HCEC 1CT (cell line): ENCODE measurements at places on chromosomes 13 and 19.

DNA sequence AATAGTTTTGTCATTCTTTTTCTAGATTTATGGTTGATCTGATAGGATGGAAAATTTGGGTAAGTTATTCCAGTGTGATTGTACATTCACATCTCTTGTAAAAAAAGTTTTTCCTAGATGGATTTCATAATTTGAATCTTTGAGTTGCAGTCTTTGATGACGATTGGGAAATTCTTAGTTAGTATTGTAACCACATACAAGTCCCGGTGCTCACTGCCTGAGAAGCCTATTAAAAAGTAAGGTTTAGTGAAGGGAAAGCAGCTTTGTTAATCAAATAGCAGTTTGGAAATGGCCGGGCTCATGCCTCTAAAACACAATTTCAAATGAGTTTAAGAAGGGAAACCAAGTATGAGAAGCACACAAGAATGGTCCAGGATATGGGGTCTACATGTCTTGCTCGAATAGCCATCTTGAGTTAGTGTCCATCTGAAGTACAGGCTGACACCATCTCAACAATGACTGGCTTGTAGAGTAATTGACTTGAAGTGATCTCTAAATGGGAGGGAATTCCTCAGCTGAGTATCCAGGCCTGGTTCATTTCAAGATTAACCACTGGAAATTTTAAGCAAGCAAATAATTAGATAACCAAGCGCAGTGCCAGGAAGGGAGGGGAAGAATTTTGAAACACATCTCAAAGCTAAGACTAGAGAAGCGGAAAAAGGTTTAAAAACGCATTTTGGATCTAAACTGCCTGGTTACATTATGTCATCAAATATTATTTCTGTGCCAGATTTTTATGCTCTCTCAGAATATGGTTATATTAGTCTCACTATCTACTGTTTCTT lies 1145.6 kb upstream of the MIR17HG start:
- DNase-seq: peak; percentile 37

DNA sequence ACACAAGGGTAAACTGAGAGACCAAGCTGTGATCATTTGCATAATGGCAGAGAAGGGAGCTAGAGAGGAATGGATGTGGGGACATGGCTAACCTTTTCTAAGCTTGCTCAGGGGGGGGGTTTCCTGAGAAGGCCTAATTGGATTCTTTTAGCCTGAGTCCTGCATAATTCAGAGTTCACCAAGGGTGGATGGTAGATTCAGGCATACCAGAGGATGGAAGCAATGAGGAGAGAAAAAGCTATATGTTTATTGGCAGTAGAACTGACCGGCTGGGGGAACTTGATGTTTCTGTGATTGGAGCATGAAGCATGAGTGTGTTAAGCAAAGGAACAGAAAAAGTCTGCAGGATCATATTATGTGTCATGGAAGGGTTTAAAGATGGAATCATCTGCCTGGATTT lies 65.9 kb upstream of the KLF12 start:
- DNase-seq: peak; percentile 14

DNA sequence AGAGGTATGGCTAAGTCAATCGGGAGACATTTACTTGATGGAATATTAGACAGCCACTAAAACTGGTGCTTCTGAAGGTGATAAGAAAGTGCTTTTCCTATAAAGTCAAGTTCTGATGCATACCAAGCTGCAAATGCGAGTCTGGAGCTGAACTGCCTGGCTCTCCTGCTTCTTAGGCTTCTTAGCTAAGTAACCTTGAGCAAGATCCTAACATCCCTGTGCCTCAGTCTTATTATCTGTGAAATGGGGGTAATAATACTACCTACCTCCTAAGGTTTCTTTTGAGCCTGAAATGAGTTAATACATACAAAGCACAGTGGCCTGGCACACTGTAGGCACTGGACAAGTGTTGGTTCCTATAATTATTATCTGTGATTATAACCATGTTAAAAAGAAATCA lies 64.5 kb downstream of the ZIC5 start:
- DNase-seq: no peak

DNA sequence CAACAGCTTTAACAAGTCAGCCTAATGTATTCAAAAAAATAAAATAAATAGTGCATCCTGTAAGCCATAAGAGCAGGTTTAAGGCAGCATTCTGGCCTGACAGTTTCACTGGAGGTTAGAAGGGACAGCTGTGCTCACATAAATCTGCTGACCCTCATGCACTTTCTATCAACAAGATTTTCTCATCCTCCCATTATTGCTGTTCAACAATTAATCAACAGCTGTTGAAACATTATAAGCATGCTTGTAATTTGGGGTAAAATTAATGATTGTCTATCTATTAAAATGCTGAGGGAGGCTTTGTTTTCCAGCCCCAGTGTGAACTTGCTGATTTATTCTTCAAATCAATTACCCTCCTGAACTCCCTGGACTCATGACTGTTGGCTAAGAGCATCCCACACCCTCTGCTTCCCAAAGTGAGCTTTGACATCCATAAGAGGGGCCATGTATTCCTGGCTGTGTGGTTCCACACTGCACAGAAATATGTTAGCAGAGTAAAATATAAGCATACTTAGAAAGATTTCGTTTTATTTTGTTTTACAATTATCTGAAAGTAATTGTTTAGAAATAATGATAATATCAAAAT lies 492.4 kb downstream of the EFNB2 start:
- no peak for DNase-seq

DNA sequence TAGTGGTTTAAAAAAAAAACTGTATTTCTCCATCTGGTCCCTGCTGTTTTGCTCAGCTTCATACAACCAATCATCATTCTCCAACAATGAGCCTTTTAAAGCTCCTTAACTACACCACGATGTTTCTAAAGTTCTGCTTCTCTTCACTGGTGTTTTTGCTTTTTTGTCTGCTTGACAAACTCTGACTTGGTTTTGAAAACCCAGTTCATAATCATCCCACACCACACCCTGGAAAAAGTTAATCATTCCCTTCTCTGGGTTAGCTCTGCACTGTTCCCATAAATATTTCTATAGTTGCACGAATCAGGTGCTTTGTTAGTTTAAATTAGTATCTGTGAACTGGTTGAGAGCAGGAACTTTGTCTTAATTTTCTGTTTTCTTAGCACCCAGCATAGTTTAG lies 217.1 kb downstream of the ENOX1 start:
- DNase-seq: no peak

DNA sequence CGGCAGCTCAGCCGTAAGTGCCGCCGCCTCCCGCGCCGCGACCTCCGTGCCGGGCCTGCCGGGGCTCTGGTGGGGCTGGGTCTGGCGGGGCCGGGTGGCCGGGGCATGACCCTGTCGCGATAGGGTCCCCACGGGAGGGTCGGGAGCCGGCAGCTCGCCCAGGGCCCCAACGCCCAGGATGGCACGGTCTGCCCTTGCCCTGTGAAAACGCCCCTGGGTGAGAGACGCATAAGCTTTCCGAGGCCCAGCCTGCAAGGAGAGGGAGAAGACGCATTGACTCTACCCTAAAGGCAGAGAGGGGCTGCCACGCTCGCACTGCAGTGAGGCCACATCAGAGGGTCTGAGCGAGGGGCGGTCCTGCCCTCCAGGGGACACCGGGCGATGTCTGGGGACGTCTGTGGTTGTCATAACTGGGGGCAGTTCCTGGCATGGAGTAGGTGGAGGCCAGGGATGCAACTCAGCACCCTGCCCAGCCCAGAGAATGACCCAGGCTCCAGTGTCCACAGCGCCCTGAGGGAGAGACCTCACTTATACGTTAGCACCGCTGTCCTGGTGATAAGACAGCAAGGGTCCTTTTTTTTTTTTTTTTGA lies 539 bp downstream of the ZNF554 start:
- no peak for DNase-seq

DNA sequence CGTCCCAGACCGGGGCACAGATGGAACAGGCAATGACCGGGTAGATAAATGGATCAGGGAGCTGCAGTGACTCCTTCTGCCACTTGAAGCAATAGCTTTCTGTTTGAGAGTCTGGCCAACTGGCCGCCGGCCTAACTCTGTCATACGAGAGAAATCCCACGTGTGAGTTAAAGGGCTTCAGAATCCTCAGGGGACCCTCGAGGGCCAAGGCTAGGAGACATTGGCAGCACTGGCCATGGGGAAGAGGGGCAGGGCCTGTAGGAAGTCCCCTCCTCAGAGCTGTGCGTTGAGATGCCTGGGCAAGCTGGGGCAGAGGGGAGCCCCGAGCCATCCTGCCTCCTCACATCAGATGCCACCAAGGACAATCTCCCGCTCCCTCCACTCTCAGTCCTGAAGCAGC lies 51.6 kb downstream of the KLF2 start:
- no peak for DNase-seq

DNA sequence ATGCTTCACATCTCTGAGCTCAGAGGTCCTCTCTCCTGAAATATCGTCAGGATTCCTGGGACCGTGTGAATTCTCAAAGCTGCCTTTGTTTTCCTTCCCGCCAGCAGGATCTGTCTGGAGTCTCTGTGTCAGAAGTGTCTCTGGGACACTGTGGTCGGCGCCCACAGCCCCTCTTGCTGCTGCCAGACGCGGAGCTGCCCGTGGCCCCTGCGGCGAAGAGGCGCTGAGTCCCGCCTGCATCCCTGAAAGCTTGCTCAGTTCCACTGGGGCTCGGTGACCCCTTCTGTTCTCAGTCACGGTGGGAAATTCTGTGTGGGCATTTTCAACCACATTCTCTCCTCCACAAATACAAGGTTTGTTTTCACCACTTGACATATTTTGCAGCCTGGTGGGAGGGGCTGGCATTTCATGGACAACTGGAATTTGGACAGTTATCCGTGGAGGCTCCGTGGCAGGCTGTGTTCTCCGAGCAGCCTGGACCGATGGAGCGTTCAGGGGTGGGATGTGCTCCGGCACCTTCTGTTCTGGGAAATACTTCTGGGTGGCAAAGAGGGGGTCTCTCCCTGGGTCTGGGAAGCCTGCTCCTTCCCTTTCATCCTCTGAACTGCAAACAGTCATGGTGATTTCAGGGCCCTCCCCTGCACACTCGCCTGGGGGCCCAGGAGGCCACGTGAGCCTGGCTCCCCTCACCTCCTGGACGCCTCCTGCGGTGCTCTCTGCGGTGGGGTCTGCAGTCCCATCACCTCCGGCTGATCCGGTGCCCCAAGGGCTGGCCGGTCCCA lies 42.6 kb upstream of the GRTP1 start:
- no peak for DNase-seq

GRCh38 chr13:42525035-42525504 lies 48.9 kb upstream of the TNFSF11 start:
- peak; percentile 4 for DNase-seq

GRCh38 chr19:33085570-33086128 lies 4.7 kb downstream of the GPATCH1 start:
- DNase-seq: no peak

DNA sequence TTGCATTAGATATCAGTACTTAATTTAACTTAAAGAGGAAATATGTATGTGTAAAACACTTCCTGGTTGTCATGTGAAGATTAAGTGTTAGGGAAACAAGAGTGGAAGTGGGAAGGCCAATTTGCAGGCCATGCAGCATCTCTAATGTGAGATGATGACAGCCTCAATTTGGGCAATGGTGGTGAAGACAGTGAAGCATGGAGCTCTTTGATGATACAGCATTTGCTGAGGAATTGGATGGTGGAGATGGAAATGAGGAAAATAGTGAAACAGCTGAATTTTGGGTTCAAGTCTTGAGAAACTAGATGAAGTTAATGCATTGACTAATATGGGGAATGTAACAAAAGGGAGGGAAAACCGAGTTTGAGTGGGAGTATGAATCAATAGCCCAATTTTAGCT lies 231.7 kb upstream of the MIR17HG start:
- no peak for DNase-seq

- DNase-seq: no peak
Observed at GRCh38 chr13:21234526-21234925, 58.1 kb downstream of the MRPL57 start.

- DNase-seq: no peak
Observed at GRCh38 chr13:107104631-107105030, 536.7 kb upstream of the ARGLU1 start.

- DNase-seq: peak; percentile 23
Observed at GRCh38 chr19:4456843-4457653, 546 bp downstream of the UBXN6 start.

DNA sequence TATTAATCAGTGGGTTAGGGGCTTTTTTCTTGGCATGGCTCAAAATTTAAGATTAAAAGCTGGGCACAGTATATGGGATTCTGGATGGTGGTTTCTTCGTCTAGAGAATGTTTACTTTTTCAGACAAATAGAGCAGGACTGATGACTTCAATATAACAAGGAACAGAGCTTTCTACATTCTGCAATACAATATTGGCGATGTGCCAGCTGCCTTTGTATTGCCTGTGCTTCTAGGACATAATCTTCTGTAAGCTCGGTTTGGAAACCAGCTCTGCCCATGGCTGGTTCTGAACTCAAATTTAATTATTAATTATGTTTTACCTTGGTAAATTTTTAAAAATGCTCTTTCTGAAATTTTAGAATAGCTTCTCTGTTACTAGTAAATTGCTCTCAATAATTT lies 139.1 kb upstream of the TRPC4 start:
- no peak for DNase-seq

DNA sequence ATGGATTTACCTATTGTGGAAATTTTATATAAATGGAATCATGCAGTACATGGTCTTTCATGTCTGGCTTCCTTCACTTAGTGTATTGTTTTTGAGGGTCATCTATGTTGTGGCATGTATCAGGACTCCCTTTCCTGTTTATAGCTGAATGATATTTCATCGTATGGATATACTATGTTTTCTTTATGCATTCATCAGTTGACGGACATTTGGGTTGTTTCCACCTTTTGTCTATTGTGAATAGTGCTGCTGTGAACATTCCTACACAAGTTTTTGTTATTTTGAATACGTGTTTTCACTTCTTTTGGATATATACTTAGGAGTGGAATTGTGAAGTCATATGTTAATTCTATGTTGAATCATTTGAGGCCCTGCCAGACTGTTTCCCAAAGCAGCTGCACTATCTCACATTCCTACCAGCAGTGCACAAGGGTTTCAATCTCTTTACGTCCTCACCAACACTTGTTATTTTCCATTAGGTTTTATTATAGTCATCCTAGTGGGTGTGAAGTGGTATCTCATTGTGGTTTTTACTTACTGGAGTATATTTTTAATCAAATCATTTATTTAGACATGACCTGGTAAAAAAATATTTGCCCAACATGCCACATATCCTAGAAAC lies 262.7 kb downstream of the DLEU7 start:
- DNase-seq: peak; percentile 26

DNA sequence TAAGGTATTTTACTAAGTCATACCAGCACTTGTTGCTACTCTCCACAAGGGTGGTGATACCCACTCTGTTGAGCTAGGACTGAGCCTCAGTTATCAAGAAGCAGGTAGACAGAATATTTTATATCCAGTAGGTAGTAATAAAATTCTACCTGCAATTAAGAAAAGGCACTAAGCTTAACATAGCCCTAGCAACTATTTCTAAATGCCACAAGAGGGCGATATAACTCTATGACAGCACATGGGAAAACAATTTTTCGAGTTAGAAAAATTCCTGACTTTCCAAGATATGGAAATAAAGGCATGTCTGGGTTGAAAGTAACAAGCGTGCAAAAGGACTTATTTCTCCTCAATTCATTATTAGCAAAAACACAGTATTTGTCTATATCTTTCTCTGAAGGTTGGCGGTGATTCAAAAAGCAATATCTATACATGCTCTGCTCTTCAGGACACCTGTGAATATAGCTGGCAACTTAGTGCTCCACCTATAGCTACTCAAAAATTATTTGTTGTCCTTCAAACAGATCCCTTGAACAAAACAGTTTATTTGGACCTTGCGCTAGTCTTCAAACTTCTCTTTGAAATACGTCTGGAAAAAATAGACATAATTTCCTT lies 14.7 kb downstream of the CCDC169 start:
- peak; percentile 45 for DNase-seq

GRCh38 chr19:1321539-1321938 lies 35.9 kb downstream of the EFNA2 start:
- no peak for DNase-seq
